Activated CD8-positive, alpha-beta memory T cell treated with anti-CD3 and anti-CD28 coated beads, Interleukin-2, amount 50 U/mL, for 4 hours (primary cell): ENCODE measurements at places on chromosomes 11 and 22.

DNA sequence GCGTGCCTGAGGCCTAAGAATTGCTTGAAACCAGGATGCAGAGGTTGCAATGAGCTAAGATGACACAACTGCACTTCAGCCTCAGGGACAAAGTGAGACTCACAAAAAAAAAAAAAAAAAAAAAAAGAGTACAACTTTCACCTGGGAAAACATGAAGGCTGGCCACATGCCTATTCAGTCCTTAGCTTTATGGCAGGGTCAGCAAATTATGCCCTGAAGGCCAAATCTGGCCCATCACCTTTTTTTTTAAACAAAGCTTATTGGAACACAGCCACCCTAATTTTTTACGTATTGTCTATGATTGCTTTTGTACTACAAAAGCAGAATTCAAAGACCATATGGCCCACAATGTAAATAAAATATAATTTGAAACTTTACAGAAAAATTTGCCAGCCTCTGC is 8.2 kb downstream of the FSHB start:
- no peak for DNase-seq

- no peak for DNase-seq
Measured at GRCh38 chr11:27228232-27228905, 134.6 kb downstream of the CCDC34 start.

GRCh38 chr11:57322256-57323166 is 2.2 kb downstream of the TNKS1BP1 start:
- no peak for DNase-seq

- no peak for DNase-seq
Measured at GRCh38 chr11:118988280-118988679, 9.7 kb upstream of the CENATAC start.

DNA sequence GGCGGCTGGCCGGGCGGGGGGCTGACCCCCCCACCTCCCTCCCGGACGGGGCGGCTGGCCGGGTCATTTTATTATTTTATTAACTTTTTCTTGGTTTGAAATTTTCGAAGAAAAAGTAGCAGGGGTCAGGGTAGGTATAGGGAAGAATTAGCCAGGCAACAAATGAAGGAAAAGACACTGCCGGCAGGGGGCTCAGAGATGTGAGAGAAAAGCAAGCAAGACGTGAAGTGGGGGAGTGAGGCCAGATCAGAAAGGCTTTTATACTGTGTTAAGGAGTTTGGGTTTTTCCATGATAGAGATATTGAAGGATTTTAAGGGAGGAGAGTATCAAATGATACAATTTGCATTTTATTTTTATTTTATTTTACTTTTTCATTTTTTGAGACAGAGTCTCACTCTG is 19.0 kb downstream of the RNF214 start:
- DNase-seq: no peak
